Suprapubic skin (tissue), 4 donors: ENCODE measurements at places on chromosomes 3 and 15.

GRCh38 chr3:30344288-30344687 is 262.1 kb upstream of the TGFBR2 start:
- DNase-seq: no peak
- H3K4me1 ChIP-seq: peaks cover 32% of the 10 kb centered on the region
- H3K27ac ChIP-seq: no peak overlapping the region
- no peaks in the 10 kb centered on the region for H3K27me3 ChIP-seq
- no peak overlapping the region for H3K4me3 ChIP-seq
- H3K36me3 ChIP-seq: no peaks in the 10 kb centered on the region

DNA sequence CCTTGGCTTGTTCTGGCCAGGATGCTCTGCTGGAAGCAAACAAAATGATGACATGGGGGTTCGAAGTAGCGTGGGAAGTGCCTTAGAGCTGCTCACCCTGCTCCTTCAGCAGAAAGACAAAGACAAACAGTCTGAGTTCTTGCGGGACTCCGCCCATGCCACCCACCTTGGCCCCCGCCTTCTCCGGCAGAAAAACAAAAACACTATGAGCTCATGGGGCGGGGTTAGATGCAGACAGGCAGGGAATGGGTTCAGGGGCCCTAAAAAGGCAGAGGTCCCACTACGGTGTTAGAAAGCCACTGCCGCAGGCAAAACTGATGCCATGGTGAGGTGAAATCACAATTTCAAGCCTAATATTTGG is 9.7 kb upstream of the NCKIPSD start:
- peaks cover 62% of the 10 kb centered on the region for H3K36me3 ChIP-seq
- no peaks in the 10 kb centered on the region for H3K27me3 ChIP-seq

DNA sequence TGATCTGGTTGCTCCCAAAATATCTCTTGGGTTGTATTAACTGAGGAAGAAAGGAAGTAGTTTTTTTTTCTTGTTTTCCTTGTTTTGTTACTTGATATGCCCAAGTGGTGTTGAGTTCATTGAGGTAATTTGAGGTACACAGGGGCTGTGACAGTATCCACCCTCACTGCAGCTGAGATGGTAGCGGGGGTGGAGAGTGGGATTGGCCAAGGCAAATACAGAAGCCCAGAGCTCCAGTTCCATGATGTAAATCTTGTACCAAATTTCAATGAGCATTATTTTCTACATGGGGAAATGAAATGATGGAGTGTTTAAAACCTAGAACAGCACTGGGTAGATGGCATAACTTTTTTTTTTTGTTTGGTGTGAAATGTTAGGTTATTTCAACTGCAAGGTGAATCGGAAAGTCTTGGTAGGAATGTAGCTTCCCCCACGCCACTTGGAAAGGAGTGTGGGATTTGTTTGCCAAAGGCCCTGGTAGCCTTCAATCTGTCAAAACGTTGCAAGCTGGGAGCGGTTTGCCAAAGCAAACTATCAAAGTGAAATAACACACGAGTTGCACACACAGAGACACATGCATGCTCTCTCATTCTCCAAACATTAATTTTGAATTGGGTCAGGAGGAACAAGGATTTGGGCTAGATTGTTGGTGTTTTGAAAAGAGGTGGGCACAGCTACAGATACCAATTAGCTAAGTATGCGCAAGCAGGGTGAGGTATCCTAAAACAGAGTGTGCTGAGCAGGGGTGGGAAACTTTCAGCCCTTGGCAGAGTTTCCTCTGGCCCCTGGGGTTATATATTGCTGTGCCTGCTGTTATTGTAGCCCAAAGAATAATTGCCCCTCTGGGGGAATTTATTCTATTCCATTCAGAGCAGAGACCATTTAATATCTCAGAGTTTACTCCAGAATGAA is 34.6 kb downstream of the THSD4 start:
- H3K36me3 ChIP-seq: no peaks in the 10 kb centered on the region
- H3K4me1 ChIP-seq: peaks cover 19% of the 10 kb centered on the region
- H3K27me3 ChIP-seq: no peaks in the 10 kb centered on the region
- no peak overlapping the region for H3K27ac ChIP-seq

DNA sequence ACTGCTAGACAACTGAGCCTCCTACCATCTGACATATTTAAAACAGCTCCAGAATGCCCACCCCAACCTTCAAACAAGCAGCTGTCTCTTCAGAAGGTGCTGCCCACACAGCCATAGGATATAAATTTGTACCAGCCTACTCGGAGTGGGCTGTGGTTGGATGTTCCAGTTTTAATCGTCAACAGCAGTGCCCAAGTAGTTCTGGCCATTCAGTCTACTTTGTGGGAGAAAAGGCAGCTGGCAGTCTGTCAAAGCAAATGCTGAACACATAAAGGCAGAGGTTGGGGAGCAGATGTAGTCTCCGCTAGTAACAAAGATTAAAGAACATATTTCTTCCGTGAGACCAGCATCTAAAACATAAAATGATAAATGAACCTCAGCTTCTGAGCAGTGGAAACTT is 15.9 kb upstream of the ERC2 start:
- H3K27ac ChIP-seq: no peak overlapping the region
- peaks cover 22% of the 10 kb centered on the region for H3K27me3 ChIP-seq
- DNase-seq: no peak
- no peaks in the 10 kb centered on the region for H3K4me1 ChIP-seq

- H3K4me3 ChIP-seq: no peak overlapping the region
- no peaks in the 10 kb centered on the region for H3K36me3 ChIP-seq
- H3K27me3 ChIP-seq: no peaks in the 10 kb centered on the region
- H3K27ac ChIP-seq: no peak overlapping the region
- DNase-seq: no peak
Observed at GRCh38 chr3:189787632-189788031, 156.4 kb downstream of the TP63 start.

DNA sequence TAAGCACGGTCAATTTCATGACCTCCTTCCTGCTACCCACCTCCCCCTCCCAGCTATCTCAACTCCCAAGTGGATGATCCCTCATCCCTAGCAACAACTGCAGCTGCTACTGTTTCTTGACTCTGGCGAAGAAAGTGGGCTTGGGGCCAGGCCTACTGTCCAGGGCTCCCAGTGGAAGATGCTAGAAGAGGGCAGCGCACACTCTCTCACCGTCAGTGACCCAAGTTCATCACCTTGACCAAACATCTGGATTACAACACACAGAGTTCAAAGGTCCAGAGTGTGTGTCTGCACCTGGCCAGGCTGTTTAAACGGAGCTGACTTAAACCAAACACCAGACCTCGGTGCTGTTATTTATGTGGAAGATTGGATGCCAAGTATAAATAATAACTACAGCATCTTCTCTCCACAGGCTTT is 385.6 kb downstream of the SHQ1 start:
- DNase-seq: no peak
- H3K27ac ChIP-seq: no peak overlapping the region
- no peaks in the 10 kb centered on the region for H3K27me3 ChIP-seq
- no peak overlapping the region for H3K4me3 ChIP-seq
- H3K36me3 ChIP-seq: no peaks in the 10 kb centered on the region
- no peaks in the 10 kb centered on the region for H3K4me1 ChIP-seq

- no peak overlapping the region for H3K27ac ChIP-seq
- H3K4me1 ChIP-seq: no peaks in the 10 kb centered on the region
- no peak overlapping the region for H3K4me3 ChIP-seq
- no peak for DNase-seq
- H3K36me3 ChIP-seq: no peaks in the 10 kb centered on the region
Observed at GRCh38 chr3:109047366-109047765, 70.6 kb downstream of the MORC1 start.

GRCh38 chr15:78550815-78551214 is 10.6 kb downstream of the PSMA4 start:
- DNase-seq: no peak
- peaks cover 51% of the 10 kb centered on the region for H3K36me3 ChIP-seq
- no peak overlapping the region for H3K27ac ChIP-seq
- H3K4me1 ChIP-seq: no peaks in the 10 kb centered on the region
- no peak overlapping the region for H3K4me3 ChIP-seq
- H3K27me3 ChIP-seq: no peaks in the 10 kb centered on the region
